ENCODE measurements at places on chromosomes 6 and 20. TPM values are rescaled to one million over a fixed set of nuclear protein-coding genes. Genes with fewer than 3 reads are reported as not detected.

C4A gene
- 146 TPM for total RNA-seq

CRISP1 gene
- total RNA-seq = not detected

UBD gene
- 0.32 TPM for total RNA-seq

METTL24 gene
- 14.3 TPM for total RNA-seq

CALHM6 gene
- total RNA-seq = 5.7 TPM

FAM184A gene
- 4.8 TPM for total RNA-seq

DNA sequence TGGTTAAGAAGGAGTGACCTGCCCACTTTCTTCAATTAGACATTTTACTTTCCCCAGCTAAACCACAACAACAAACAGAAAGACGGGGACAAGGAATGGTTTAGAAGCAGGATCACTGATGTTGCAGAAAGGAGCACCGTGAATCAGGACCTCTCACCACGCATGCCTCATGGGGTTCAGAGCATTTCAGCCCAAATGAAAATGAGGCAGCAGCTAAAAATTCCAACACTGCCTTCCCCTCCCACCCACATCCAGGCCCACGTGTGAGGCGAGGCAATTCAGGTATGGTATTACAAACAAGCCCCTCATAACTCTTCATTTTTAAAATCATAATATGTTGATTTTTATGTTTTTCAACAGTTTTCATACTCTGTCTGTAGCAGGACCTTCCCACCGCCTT, 194.1 kb upstream of the ARID1B start:
- no peak for DNase-seq

DNA sequence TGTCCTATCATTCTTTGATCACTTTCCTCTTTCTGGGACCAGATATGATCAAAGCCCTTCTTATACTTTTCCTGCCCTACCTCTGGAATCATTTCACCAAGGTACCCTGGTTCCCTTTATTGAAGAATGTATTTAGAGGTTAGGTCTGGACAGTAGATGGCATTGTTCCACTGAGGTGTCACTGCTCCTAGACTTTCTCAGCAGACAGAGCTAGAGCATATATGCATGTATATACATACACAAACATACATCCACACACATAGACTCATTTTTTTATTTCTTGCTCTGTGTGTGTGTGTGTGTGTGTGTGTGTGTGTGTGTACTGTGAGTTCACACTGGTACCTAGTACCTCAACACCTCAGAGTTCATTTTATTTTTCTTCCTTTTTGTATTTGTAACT, 40.9 kb downstream of the PTPRA start:
- DNase-seq = no peak

- no peak for DNase-seq
Observed at GRCh38 chr6:129921169-129921817, 60.2 kb upstream of the TMEM244 start.

DNA sequence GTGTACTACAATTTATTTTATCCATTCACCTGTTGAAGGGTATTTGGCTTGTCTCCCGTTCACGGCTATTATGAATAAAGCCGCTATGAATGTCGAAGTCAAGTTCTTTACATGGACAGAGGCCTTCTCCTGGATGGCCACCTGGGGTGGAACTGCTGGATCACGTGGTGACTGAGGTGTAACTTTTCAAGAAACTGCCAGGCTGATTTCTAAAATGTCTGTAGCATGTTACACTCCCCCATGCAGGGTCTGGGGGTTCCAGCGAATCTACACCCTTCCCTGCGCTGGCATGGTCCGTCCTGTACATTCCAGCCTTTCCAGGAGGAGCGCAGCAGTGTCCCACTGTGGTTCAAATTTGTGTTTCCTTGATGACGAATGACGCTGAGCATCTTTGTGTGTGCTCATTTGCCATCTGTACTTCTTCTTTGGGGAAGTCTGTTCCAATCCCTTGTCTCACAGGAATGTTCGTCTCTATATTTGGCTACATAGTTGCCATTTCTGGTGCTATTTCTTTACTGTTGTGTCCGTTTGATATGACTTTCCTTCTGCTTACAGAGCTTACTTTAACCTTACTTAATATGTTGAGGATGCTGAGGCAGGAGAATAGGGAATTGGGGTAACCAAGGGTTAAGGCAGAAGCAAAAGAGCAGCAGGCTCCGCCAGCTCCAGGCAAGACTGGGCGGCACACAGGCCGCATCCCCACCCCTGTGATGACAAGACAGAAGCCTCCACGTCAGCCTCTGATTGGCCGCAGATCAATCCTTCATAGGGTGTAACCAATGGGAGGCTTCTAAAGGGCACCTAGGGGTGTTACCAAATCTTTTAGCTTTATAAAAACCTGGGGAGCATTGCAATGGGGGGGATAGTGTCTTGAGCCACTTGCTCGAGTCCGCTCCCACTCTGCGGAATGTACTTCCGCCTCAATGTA, 106.6 kb downstream of the TAF4 start:
- no peak for DNase-seq

- DNase-seq = no peak
Observed at GRCh38 chr20:20608641-20609040, 103.8 kb downstream of the RALGAPA2 start.

- DNase-seq = no peak
Observed at GRCh38 chr20:16695628-16696027, 34.2 kb upstream of the SNRPB2 start.

DNA sequence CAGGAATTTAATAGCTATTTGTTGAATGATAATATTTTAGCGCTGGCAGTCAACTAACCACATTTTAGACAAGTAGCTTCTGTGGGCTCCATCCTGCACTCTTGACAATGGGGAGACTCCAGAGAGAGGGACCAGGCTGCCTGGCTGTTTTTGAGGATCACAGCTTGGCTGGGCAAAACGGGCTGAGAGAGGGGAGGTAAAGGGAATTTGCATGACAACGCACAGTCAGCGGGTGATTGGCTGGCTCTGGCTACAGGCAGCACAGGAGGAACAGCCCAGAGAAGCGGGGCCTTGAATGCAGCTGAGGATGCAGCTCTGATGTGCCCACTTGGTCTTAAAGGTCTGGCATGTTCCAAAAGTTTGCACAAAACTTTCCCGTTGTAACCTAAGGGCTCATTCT, 41.2 kb downstream of the LRFN2 start:
- no peak for DNase-seq

DNA sequence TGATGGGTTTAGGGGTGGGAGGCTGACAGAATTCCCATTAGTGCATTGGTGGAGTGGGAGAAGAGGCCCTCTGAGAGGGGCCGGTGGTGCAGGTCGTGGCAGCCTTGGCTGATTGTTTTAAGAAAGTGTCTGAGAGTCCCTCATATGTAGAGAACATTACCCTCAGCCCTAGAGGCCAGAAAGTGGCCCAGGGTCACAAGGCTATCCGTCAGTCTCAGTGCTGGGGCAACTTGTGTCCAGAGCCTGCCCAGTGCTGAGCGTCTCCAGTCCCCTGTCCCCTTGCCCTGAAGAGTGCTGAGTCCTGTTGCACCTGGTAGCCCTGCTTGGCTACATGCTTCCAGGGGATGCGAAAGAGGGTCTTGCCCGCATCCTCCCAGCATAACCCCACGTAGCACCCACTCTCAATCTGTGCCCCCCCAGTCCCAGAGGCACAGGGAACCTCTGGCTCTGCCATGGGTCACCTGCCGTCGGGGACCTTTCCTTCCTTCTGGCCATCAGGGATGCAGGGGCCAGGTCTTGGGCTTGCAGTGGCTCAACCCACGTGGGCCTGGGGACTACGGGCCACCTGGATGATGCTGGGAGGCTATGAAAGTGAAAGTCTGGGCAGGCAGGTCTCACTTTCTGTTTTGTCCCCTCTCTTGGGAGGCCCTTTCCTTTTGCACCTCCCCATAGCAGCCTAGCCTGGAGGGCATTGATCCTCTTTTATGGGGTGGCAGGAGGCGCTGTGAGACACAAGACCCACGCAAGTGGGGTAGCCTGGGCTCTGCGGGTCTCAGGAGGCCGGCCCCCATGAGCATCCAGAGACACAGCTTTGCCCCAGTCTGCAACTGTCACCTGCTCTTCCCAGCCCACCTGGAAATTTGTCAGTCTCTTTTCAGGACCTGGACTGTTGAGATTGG, 12.2 kb downstream of the DUSP15 start:
- peak; percentile 38 for DNase-seq

DNA sequence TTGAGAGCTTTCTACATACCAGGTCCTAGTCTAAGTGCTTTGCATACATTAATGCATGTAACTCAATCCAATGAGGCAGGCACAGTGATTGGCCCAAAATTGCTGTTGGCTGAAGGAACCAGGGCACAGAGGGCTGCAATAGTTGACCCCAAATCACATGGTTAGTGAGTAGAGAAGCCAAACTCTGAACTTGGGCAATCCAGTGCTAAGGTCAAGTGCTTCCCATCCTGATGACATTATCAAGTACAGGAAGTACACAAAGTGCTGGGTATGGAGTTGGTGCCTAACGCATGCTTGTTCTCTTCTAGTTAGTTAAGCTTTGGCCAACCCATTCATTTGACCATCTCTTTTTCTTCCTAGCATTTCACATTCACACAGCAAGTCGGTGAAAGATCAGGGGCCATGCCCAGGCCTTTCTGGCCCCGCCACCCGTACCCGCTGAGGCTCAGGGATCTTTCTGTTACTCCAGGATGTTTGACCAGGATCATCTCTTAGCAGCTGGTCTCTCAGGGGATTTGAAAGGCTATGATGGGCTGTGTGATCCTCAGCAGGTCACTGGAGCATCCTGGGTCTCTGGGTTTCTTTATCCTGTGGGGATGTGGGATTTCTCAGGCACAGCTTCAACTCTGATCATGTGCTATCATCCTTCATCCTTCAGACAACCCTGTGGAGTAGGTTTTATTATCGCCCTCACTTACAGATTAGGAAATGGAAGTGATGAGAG, 7.0 kb downstream of the KCNB1 start:
- no peak for DNase-seq

GRCh38 chr6:48087448-48087847, 23.5 kb downstream of the PTCHD4 start:
- no peak for DNase-seq

GRCh38 chr20:47350181-47350550, 6.3 kb downstream of the ZMYND8 start:
- DNase-seq = no peak

DNA sequence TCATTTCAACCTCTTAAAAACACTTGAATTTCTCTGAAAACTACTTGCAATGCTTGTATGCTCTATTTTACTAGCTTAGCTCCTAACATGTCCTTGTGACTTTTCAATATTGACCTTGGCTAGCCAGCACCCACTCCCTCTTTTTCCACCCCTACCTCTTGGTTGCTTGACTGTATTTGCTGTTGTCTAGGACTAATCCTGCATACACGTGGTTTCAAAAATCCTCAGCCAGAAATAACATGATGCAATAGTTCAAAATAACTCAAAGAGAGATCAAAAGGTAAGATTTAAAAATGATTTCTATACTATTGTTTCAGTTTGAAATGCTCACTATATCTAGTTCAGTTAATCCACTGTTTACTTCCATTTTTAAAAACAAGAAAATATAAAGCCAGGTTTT, 102.3 kb upstream of the TBX18 start:
- DNase-seq = no peak

DNA sequence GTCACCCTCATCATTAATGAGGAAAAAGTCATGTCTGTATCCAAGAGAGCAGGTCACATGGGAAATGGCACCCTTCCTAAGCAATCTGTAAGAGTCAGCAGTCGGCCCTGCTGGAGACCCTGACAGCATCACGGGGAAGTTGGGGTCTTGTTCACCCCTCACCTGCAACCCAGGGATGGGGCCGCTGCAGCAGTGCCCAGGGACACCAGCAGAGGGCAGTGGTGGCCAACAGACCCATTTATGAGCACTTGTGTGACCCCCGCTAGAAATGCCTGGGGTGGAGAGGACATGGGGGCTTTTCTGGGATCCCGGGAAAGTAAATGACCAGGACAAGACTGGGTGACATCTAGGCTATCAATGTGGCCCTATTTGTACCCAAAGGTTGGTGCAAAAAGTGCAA, 35.9 kb downstream of the ANKRD60 start:
- no peak for DNase-seq

DNA sequence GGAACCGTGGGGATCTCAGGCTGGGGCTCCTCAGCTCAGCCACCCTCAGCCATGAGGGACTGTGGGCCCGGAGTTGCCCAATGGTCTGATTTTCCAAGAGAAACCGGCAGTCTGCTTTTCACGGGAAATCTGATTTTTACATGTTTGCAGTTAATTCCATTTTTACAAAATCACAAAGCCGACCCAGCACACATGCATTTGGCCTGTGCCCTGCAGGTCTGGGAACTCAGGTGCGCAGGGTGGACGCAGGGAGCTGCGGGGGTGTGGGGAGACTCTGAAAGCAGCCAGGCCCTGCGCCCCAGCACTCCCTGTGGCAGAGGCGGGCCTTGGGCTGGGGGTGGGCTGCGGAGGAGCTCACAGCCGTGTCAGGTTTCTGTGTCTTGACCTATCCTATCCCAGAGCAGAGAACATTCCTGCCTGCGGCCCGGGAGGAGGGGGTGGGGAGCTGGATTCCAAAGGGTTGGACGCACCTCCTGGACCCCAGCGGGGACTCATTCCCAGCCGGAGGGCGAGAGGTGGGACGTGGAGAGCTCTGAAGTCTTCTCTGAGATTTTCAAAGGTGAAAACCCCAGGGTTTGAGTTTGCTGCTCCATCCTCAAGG, 60.6 kb downstream of the ADNP start:
- peak; percentile 68 for DNase-seq

- DNase-seq = no peak
Observed at GRCh38 chr20:1364106-1364505, 28.7 kb downstream of the FKBP1A start.

DNA sequence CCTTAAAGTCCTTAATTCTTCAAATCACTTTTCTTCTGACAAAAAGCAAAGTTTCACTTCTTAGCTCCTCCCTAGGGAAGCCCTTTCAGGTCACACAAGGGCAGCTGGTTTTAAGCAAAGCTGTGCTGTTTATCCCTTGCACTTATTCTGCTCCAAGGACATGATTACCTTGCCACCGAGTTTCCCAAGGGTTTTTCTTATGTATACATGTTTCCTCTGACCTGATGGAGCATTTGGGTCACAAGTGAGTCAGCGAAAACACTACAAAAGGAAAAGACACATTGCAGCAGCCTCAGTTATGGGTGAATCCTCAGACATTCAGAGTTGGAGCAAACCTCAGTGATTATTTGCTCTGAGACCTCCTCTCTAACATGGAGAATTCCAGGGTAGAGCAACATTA, 26.6 kb upstream of the ILRUN start:
- DNase-seq = no peak

- no peak for DNase-seq
Observed at GRCh38 chr6:7042654-7043545, 64.9 kb upstream of the RREB1 start.

DNA sequence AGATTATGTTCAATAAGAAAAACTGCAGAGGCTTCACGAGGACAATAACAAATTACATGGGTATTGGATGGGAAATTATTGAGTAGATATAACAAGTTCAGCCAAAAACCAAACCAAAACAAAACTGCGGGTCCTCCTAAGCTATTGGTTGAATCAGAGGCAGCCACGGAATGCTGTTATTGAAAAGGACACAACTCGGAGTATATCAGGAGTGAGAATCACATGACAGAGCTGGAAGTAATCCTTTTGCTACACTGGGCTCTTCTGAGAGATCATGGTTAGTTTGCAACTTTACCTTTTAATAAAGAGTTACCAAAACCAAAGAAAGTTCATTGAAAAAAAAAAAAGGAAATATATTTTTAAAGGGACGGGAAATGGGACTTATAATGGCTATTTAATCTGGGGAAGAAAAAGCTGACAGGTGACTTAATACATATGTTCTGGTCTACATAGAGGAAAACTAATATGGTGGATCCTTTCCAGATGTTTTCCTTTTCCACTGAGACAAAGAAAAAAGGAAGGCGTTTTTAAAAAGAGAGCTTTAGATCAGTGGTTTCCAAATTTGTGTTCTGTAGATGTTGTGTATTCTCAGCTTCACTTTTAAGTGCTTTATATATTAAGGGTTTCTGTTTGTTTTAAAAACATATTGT, 6.9 kb upstream of the CITED2 start:
- DNase-seq = no peak

Data from aorta (tissue), 5 donors.